ENCODE measurements at places on chromosomes 11 and 22.

DNA sequence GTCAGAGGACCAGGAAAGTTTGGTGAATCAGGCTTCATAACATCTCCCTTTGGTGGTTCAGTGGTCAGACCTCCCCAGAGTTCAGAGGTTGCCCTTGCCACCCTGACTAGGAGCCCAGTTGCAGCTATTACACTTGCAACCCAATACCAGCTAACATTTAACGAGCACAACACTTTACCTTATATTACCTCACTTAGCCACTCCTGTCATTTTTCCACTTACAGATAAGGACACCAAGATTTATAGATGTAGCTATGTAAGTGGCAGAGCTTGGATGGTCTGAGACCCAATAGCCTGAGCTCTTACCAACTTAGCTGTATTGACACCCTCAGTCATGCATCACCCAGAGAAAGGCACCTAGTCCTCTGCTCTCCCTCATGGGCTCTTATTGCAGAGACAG lies 234.7 kb downstream of the INSC start:
- DNase-seq: no peak

GRCh38 chr11:16799890-16800289 lies 61.4 kb downstream of the C11orf58 start:
- no peak for DNase-seq

DNA sequence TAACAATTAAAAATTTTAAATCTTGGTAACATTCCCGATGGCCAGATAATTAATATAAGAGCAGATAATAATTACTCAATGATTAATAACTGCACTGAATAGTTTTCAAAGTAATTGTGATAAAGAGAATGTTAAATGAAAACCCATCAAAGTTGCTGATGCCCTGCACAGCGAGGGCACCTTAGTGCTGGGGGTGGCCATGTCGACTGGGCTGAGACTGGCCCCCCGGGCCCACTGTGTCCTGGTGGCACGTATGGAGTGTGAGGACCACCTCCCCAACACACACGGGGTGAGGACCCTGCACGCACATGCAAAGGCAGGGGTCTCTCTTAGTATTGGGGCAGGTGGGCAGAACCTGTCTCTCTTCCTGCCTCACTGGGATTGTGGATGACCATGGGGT lies 15.1 kb upstream of the CCDC188 start:
- DNase-seq: no peak

- DNase-seq: no peak
Observed at GRCh38 chr11:44309478-44310205, at the start of gene ALX4. Gene ALX4 (minus strand): TSS chr11:44310139. CDS start chr11:44310062, 77 bp downstream.

DNA sequence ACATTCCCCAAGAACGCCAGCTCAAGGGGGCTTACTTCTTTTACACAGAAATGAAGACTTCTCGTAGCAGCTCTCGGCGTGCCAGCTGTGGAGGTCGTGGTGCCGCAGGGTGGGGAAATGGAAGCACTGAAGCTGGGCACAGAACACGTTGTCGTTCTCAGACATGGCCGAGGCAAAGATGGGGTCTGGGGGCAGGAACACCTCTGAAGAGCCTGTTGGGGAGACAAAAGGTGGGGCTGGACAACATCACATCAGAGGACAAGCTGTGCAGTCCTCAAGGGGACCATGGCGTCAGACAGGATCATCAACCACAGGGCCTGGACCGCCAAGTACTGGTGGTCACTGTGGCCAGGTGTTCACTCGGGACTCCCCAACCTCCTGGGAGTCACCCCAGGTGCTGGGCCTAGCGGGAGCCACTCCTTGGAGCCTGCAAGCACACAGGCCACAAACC lies 65.2 kb downstream of the DGCR2 start:
- no peak for DNase-seq

GRCh38 chr11:95345651-95346050 lies 114.6 kb upstream of the SESN3 start:
- DNase-seq: no peak

DNA sequence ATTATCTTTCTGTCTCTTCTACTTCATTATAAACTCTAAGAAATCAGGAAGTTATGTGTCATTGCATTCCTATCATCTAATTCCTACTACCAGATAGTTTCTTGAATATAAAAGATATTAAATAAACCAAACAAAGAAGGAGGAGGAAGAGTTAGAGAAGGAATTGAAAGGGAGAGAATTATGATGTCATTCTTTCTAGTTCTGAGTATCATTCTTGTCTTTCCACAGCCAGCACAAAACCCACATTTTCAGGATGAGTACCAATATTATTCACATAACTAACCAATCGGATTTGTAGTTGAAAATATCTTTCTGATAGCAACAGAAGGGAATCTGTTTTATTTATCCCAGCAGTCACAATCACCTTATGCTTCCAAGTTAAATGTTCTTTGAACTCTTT lies 13.3 kb downstream of the MS4A13 start:
- DNase-seq: no peak

DNA sequence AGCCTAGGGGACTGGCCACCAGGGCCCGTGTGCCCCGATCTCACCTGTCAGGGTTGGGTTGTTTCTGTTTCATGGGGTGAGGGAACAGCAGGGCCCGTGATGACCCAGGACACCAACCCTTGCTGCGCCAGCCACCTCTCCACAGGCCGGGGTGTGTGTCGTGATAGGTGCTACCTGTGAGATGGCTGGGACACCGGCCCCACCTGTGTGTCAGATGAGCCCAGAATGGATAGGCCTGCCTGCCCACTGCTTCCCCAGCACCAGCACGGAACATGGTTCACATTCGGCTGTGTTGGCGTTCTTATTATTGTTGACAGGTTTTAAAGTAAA lies 7.1 kb downstream of the CLDN5 start:
- DNase-seq: no peak

- no peak for DNase-seq
Observed at GRCh38 chr11:76916712-76917111, 56.0 kb downstream of the ACER3 start.

- peak; percentile 93 for DNase-seq
Observed at GRCh38 chr11:120168960-120169681, 31.2 kb upstream of the TRIM29 start.

GRCh38 chr22:22735695-22736611 lies 91.5 kb downstream of the GGTLC2 start:
- DNase-seq: no peak

DNA sequence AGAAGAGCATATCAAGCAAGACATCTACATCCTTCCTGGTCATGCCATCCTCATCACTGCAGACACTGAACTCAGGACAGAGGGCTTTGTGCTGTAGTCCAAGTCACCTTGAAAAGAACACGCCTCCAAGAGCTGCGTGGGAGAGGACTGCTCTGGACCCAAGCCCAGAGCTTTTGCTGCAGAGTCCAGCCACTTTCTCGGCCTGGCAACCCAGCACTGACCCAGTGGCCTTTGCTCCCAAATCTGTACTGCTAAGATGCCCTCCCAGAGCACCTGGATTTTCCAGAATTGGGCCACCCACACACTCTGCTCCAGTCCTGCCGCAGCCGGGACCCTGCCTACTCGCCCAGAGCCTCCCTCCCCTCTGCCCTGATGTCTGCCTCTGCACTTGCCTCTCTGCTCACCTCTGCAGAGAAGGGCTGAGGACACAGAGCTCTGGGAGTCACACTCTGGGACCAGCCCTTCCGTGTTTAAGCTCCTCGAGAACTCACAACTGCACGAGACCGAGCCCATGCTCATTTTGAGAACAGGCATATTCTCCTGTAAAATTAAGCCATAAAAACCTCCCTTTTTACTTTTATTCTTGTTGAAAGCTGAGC lies 83.8 kb upstream of the CSNK2A3 start:
- DNase-seq: no peak

DNA sequence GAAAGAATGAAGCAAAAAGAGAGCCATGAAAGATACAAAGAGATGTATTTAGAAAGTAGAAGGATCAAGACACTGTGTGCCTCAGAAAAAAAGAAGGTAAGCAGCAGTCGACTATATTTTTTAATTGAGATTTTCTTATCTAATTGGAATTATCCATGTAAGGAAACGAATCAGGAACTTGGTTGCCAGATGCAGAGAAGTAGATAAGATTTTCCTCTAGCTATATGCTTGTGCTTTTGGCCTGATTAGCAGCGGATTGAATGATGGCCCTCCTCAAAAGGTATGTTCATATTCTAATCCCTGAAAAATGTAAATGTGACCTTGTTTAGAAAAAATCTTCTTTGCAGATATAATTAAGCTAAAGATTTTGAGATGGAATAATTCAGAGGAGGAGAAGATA lies 43.9 kb upstream of the CARD18 start:
- no peak for DNase-seq

GRCh38 chr11:38924644-38925043 lies 2326.6 kb upstream of the RAG2 start:
- no peak for DNase-seq

DNA sequence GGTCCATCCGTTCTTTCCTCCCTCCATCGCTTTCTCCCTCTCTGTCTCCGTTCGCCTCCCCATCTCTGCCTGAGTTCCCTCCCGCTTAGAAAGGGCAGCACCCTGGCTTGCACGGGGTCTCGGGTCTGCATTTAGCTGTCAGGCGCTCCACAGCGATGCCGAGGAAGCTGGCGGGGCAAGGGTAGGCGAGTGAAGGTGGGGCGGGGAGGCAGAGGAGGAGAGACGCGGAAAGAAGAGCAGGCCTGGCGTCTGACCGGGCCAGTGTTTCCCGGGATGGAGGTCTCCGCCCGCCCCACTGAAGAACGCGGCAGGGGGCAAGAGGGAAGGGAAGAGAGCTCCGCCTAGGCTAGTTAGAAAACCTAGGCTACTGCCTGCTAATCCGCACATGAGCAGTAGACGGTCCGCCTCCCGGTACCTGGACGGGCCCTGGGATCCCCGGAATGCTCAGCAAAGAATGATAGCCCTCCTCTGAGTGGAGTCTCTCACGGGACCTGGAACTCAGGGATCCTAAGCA lies 3922.5 kb upstream of the OR11H1 start:
- DNase-seq: no peak

- DNase-seq: no peak
Observed at GRCh38 chr11:47603295-47603694, 9.1 kb upstream of the C1QTNF4 start.

GRCh38 chr11:71129624-71130023 lies 122.8 kb downstream of the SHANK2 start:
- no peak for DNase-seq

- no peak for DNase-seq
Observed at GRCh38 chr11:112398798-112399478, 138.3 kb upstream of the PLET1 start.

DNA sequence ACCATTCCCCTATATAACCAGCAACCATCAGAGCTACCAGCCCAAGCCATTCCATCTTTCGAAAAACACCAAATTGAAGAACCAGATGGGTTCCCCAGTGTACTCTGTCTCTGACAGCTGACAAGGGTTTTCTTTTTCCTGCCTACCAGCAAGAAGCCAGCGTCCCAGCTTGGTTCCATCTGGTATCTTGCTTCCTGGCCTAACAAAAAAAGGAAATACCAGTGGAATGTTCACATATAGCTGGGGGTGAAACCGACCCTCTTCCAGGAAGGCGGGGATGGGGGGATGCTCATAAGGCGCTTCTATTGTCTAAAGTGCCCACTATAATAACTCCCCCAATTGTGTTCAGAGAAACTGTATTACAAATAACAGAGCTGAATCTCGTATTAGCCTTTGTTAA lies 172.3 kb downstream of the LDLRAD3 start:
- DNase-seq: peak; percentile 41

GRCh38 chr11:20566591-20567434 lies 32.6 kb upstream of the SLC6A5 start:
- DNase-seq: no peak

DNA sequence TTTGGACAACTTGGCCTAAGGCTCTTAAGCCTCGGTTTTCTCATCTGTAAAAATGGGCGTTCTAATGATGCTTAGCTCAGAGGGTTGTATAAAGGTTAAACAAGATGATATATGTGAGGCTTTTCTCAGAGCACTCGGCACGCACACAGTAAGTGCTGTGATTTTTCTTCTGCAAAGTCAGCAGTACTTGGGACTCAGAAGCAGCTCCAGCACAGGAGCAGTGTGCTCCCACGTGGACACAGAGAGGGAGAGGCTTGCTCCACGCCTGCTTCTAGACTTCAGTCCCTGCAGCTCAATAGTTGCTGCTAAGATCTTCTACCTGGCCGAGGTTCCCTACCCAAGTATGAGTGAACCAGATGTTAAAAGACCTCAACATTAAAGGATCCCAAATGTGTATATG lies 39.9 kb upstream of the PHF21A start:
- DNase-seq: no peak

- DNase-seq: no peak
Observed at GRCh38 chr11:111336582-111337256, 38.4 kb downstream of the POU2AF3 start.

DNA sequence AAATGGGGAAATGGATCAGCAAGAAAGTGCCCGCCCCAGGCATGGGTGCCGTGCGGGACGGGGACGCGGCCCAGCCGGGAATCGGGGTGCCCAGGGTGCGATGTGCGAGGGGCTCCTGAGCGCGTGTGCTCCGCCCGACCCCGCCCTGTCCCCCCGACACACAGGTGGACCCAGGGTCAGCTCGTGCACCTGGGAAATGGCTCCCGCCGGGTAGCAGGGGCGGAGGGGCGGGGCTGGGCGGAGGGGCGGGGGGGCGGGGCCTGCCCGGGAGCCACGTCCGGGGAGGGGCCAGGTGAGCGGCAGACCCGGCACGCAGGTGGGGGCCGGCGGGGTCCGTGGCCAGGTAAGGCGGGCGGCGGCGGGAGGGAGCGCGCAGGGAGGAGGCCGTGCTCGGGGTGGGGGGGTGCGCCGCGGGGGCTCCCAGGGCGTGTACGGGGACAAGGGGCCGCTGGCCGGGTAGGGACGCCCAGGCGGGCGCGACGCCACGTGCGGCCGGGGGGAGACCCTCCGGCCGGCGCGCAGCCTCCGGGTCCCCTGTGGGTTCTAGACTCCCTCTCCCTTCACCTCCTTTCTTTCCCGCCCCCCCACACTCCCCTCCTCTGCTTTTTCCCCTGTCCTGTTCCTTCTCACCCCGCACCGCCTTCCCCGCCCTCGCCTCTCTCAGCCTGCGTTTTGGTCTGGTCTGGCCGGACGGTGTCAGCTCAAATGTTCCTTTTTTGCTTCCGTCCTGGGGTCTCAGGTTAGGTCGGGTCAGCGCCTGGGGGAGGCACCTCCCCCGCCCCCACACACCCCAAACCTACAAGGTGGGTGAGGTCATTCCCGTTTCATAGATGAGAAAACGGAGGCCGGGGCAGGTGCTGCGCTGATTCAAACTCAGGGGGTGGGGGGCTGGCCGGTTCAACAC lies at the start of gene ARHGAP8:
Gene ARHGAP8, plus strand, starts transcription at position 291 of the 904 bp plus-strand sequence. CDS start 33,953 bp downstream, outside the sequence.
- no peak for DNase-seq

- DNase-seq: no peak
Observed at GRCh38 chr22:40452730-40453487, 82.5 kb downstream of the SGSM3 start.

GRCh38 chr22:36929621-36930020 lies 16.2 kb downstream of the CSF2RB start:
- DNase-seq: no peak

GRCh38 chr11:61054513-61054912 lies 47.8 kb upstream of the CD5 start:
- no peak for DNase-seq

- no peak for DNase-seq
Observed at GRCh38 chr11:107218123-107219013, 200.1 kb upstream of the GUCY1A2 start.

Measured in endothelial cell (in vitro differentiated cells).